ENCODE measurements at places on chromosomes 16 and 17. TPM values are rescaled to one million over a fixed set of nuclear protein-coding genes. Genes with fewer than 3 reads are reported as not detected.

Gene GP1BA
- not detected for total RNA-seq

Gene SIRT7
- 21.2 TPM for total RNA-seq

Gene TBC1D28
- not detected for total RNA-seq

Gene KRTAP16-1
- not detected for total RNA-seq

Gene TM4SF5
- total RNA-seq = not detected

Gene VASN
- total RNA-seq = 86.0 TPM

Gene WDR90
- 8.7 TPM for total RNA-seq

Gene GAST
- not detected for total RNA-seq

Gene RBFOX1
- total RNA-seq = not detected

Gene ABI3
- 0.09 TPM for total RNA-seq

Gene MMP25
- under 0.01 TPM for total RNA-seq

Gene SLC35G3
- not detected for total RNA-seq

Measured in smooth muscle cell of bladder (primary cell).